ENCODE measurements at places on chromosomes 5 and 9.

DNA sequence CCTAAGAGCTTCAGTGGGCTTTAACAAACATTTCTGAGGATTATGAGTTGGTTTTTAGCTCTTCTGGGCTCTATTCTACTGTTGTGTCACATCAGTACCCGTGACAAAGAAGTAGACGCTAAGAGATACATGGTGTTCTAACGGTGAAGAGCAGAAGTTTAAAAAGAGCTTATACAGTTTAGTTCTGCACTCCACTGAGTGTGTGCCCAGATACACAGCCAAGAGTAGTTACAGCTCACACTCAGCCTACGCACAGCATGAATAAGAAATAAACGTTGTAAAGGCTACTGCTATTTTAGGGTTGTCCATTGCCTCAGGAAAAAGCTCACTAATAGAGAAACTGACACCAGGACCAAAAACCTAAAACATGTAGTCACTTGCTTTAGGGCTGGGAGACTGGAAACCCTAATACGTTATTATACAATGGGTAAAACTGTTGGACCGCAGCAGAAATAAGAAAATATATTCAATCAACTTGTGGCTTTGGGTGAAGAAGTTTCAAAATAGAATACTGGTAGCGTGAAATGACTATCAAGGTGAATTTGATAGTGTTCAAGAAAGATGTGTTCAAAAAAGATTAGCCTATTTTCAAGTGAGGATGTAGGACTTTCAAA lies 34.7 kb downstream of the PSIP1 start:
- H3K36me3 ChIP-seq = peaks cover 100% of the 10 kb centered on the region
- no peaks in the 10 kb centered on the region for H3K4me1 ChIP-seq
- H3K27me3 ChIP-seq = no peaks in the 10 kb centered on the region
- no peak for DNase-seq
- no peak overlapping the region for H3K4me3 ChIP-seq
- no peak overlapping the region for H3K27ac ChIP-seq

- no peak overlapping the region for H3K4me3 ChIP-seq
- no peaks in the 10 kb centered on the region for H3K27me3 ChIP-seq
Observed at GRCh38 chr5:97844797-97845196, 661.8 kb upstream of the RIOK2 start.

DNA sequence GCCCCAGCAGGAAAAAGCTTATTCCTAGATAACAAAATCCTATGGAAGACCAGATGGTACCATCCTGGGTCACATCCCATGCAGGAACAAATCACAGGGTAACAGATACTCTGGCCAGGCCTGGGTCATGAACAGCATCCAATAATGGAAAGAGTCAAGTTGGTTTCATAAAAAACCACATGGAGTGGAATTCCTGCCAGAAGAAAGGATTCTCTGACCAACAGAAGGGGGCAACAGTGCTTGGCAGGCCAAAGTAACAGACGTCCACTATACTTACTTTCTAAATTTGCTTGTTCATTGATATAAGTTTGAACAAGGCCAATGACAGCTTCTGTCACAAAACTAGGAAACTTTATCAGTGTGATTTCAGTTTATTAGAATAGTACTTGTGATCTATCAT lies 273.5 kb downstream of the ARRDC3 start:
- no peak for DNase-seq
- H3K4me3 ChIP-seq = no peak overlapping the region
- H3K27me3 ChIP-seq = no peaks in the 10 kb centered on the region
- no peaks in the 10 kb centered on the region for H3K4me1 ChIP-seq
- H3K36me3 ChIP-seq = peaks cover 14% of the 10 kb centered on the region
- H3K27ac ChIP-seq = no peak overlapping the region

GRCh38 chr5:116953251-116953930 lies 378.8 kb upstream of the SEMA6A start:
- no peaks in the 10 kb centered on the region for H3K27me3 ChIP-seq
- H3K4me3 ChIP-seq = no peak overlapping the region
- H3K4me1 ChIP-seq = no peaks in the 10 kb centered on the region

- H3K27me3 ChIP-seq = no peaks in the 10 kb centered on the region
- no peak for DNase-seq
- no peaks in the 10 kb centered on the region for H3K36me3 ChIP-seq
- H3K27ac ChIP-seq = no peak overlapping the region
- peaks cover 2% of the 10 kb centered on the region for H3K4me1 ChIP-seq
Observed at GRCh38 chr5:173882632-173883031, 5.5 kb upstream of the CPEB4 start.

- H3K36me3 ChIP-seq = no peaks in the 10 kb centered on the region
- no peak overlapping the region for H3K27ac ChIP-seq
- H3K27me3 ChIP-seq = no peaks in the 10 kb centered on the region
- no peak for DNase-seq
Observed at GRCh38 chr9:80282766-80283165, 711.0 kb downstream of the TLE4 start.

All from neuronal stem cell (in vitro differentiated cells).